ENCODE measurements at places on chromosomes 3 and 15.

- peak; percentile 22 for DNase-seq
Observed at GRCh38 chr3:114179575-114179974, 723 bp upstream of the DRD3 start.

- peak; percentile 8 for DNase-seq
Observed at GRCh38 chr3:126261037-126261436, 80.7 kb upstream of the ALDH1L1 start.

DNA sequence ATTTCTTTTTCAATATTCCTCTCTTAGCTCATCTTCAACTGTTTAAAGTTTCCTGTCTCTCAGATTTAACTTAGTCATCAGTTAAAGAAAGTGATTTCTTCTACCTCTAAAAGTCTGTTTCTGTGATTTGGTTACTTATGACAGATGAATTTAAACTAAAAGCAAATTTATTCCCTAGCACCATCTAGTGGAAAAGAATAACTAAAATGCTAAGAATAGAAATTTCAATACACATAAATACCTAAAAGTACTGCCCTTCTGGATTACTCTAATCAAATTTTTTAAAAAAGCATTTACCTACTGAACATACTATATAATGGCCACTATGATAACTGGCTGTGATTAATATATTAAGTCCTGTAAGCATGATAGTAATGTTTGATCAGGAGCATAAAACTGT, 14.0 kb upstream of the ZCWPW2 start:
- DNase-seq, result no peak

DNA sequence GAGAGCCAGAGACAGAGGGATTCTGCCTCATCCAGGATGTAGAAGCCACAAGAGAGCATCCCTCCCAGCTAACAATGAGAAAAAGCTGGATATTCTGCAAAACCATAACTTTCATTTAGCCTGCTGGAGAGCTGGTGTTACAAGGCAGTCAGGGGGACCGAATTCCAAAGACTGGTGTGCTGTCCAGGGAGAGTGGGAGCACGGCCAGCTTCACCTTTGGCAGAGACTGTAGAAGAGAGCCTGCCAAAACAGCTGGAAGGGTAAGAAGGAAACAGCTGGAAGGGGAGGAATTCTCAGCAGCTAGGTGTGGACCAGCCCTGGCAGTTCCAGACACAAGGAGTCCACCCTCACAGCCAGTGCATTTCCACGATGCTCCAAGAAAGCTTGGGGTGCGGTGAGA, 109.9 kb upstream of the LINGO1 start:
- no peak for DNase-seq

DNA sequence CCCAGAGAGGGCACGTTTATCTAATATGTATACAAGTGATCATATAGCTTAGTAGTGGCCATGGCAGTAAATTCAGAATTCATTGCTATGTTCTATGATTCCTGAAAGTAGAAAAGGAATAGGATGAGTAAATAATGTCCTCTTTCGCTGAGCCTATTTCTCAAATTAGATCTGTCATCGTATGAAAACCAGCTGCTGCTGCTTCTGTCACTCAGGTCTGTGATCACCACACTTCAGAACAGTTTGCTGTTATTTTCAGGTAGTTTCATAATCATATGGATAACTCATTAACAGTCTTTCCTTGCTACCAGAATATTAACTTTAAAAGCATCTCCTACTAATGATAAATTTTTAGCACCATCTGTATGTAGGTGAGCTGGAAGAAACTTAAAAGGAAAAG, 289.1 kb upstream of the AZI2 start:
- no peak for DNase-seq

GRCh38 chr3:10546181-10546624, 40.8 kb upstream of the ATP2B2 start:
- DNase-seq, result no peak

DNA sequence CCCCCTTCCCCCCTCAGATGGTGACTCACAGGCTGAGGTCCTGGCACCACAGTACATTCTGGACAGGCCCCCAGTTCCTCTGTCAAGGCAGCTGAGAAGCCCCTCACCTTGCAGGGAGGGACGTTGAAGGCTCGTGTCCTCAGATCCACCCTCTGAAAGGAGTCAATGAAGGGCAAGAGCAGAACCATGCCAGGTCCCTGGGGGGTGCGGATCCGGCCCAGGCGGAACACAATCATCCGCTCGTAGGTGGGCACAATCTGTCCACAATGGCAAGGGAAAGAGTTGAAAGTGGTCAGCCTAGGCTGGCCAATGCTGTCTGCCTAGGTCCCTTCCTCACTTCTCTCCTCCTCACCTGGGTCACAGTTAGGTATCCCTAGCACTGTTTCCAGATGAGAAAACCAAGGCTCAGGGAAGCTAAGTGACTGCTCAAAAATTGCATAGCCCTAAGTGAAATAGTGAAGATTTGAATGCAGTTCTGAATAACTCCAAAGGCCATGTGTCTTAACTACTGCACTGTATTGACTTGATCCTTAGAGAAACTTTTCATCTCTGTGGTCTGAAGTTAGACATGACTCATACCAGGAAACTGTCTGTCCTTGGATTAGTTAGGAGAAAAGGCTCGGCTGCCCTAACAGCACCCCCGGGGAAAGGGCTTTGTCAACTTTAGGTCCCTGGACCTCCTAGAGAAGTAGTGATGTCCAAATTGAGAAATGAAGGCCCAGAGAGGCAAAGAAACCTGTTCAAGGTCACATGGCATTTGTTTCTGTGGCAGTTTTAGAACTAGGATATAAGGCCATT, 2.9 kb downstream of the STOML1 start:
- DNase-seq, result no peak

- DNase-seq, result no peak
Observed at GRCh38 chr15:42593143-42593542, 17.7 kb downstream of the STARD9 start.

- DNase-seq, result no peak
Observed at GRCh38 chr15:96586901-96587300, 256.4 kb downstream of the NR2F2 start.

- DNase-seq, result no peak
Observed at GRCh38 chr15:90553248-90553745, 23.6 kb downstream of the CRTC3 start.

- DNase-seq, result no peak
Observed at GRCh38 chr3:27354588-27355203, 14.5 kb downstream of the NEK10 start.

- no peak for DNase-seq
Observed at GRCh38 chr15:63822580-63822979, 11.2 kb downstream of the HERC1 start.

- DNase-seq, result no peak
Observed at GRCh38 chr3:140943781-140944552, 2.3 kb downstream of the SLC25A36 start.

DNA sequence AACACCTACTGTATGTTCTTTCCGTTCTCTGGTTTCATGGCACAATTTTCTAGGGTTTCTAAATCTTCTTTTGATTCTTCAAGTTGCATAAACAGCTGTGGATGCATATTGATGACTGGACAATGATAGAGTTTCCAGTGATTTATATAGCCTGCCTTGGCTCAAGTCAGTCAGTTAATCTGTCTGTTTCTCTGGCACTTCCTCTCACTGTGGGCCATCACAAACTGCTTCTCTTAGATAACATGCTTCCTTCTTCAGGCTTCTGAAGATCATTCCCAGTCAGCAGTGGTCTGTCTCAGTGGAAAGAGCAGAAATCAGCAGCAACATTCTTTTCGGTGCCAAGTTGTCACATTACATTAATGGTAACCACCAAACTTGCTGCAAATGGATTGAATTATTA, 207.2 kb downstream of the RYR3 start:
- no peak for DNase-seq

DNA sequence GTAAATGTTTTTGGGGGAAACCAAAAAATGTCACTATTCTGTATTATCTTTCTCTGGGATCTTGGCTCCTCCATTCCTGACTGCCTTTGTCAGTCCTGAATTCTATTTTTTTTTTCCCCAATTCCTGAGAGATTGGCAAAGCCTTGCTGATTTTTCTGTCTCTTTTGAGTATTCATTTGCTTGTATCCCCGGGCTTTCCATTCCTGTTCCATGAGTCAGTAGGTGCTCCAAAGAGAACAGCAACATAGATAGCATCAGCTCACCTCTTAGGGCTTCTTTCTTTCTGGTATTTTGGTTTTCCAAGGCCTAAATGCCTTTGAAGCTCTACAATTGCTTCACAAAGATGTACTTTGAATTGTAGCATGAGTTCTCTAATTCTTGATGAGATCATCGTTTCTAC, 271.7 kb upstream of the LRRC3B start:
- no peak for DNase-seq

GRCh38 chr3:65914740-65915367, 123.9 kb downstream of the MAGI1 start:
- DNase-seq, result no peak

- DNase-seq, result no peak
Observed at GRCh38 chr15:40081691-40082194, 26.9 kb downstream of the BMF start.

DNA sequence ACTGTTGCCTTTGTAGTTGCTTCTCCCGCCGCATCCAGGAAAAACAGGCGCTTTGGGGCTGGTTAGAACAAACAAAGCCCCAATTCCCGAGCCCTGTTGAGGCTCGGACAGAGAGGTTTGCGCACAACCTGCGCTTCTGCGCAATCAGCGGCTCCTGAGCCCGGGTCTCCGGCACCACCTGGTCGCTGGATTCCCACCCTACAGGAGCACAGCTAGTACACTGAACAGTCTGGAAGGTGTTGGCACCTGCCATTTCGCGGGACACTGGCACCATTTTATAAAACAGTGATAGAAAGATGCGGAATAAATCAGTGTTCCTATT, 13.8 kb downstream of the ZIC4 start:
- no peak for DNase-seq

- no peak for DNase-seq
Observed at GRCh38 chr3:42581400-42581708, 413 bp downstream of the SEC22C start.

DNA sequence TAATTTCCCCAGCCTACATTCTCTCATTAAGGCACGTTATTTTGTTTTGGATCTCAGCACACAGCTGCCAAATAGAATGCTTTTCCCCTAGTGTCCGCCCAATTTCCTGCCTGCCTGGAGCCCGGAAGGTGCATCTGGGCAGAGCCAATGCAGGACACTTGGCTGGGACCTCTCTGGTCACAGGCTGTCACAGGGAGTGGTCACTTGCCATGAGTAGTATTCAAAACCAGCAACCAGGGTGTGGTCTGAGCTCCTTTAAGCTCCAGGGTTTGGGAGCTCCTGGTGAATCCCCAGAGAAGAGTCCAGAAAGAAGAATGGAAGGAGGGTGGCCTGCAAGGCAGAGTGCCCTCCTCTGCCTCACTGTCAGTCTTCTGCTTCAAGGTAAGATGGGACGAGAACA, at the start of gene HTR3C:
TSS of gene HTR3C (plus strand) at position 281 of the 400 bp plus-strand sequence. CDS start at position 315, 34 bp downstream.
- no peak for DNase-seq

- no peak for DNase-seq
Observed at GRCh38 chr15:36365963-36366362, 213.5 kb upstream of the CDIN1 start.

DNA sequence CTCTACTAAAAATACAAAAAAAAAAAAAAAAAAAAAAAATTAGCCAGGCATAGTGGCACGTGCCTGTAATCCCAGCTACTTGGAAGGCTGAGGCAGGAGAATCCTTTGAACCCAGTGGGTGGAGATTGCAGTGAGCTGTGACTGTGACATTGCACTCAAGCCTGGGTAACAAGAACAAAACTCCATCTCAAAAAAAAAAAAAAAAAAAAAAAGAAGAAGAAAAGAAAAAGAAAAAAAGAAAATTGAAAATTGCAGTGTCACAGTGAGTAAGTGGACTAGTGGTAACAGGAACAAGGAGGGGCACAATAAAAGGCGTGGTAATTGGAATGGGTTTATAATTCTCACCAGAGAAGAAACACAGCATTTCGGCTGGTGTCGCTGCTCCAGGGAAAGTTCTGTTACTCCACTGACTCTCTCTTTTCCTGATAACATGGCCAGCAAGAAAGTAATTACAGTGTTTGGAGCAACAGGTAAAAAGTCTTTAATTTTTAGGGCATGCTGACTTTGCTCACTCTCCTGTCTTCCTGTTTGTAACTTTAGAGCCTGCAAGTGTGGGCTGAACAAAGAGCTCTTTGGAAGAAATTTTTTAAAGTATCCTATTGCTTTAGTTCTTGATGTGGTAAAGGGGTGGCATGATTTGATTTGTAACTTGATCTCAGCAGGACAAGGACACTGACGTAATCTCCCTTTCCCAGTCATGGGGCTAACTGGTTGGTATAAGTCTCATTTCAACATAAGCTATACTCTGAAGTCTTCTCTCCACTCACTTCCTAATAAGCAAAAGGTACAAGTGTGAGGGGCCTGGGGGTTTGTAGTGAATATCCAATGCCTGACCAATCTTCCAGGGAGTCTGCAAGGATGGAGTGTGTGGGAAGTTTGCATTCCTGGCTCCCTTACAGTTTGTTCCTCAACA, 22.1 kb upstream of the TRA2B start:
- peak; percentile 23 for DNase-seq

DNA sequence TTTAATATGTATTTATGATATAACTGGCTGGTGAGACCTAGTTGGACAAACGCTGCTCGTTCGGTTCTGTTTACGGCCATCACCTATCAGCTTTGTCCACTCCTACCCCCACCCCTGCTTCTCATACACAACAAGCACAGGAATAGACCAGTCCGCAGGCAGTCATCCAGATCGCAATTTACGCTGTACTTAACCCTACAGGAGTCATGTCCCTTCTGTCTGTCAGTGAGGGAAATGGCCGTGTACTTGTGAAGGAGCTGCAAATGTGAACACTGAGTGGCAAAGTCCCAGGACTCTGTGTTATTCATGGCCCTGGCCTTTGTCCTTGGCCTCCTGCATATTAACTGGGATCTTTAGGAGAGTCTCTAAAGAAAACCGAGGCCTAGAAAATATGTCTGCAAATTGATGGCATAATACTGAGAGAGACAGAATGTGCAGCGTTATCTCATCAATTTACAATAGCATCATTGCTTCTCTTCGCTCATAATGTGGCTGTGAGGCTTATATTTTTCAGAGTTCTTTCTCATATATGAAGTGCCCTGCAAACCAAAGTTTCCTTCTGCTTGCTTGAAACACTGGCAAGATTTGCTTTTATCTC, 7.2 kb upstream of the ABHD10 start:
- no peak for DNase-seq

- peak; percentile 52 for DNase-seq
Observed at GRCh38 chr3:112629425-112629824, 11.5 kb downstream of the CCDC80 start.

DNA sequence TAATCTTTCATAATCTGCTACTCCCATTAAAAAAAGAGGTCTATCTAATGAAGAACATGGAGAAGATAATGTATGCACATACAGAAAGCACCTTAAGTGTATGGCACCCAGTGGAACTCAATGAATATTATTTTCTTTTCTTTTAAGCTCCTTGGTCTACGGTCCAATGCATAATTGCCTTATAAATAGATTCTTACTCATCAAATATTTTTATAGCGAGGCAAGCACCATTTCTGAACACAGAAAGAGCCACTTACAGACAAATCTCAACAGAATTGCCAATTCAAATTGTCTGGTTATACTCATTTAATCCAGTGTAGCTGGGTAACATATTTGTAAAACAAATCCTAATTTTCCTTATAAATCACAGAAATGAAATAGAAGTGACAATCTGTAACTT, 6.3 kb downstream of the PDZRN3 start:
- DNase-seq, result no peak
